ENCODE measurements at places on chromosomes 7 and 10. TPM values are rescaled to one million over a fixed set of nuclear protein-coding genes. Genes with fewer than 3 reads are reported as not detected.

GRCh38 chr10:20986049-20986448 is 88.9 kb upstream of the NEBL start:
- H3K27me3 ChIP-seq = no peaks in the 10 kb centered on the region
- H3K4me1 ChIP-seq = no peaks in the 10 kb centered on the region
- H3K27ac ChIP-seq = no peak overlapping the region
- no peaks in the 10 kb centered on the region for H3K36me3 ChIP-seq
- H3K4me3 ChIP-seq = no peak overlapping the region

The CHN2 gene
- 1.8 TPM for total RNA-seq

- no peak overlapping the region for H3K27ac ChIP-seq
- H3K4me3 ChIP-seq = no peak overlapping the region
- no peaks in the 10 kb centered on the region for H3K27me3 ChIP-seq
- H3K36me3 ChIP-seq = no peaks in the 10 kb centered on the region
- DNase-seq = no peak
- H3K4me1 ChIP-seq = no peaks in the 10 kb centered on the region
Observed at GRCh38 chr10:19629567-19629966, 186.7 kb upstream of the PLXDC2 start.

DNA sequence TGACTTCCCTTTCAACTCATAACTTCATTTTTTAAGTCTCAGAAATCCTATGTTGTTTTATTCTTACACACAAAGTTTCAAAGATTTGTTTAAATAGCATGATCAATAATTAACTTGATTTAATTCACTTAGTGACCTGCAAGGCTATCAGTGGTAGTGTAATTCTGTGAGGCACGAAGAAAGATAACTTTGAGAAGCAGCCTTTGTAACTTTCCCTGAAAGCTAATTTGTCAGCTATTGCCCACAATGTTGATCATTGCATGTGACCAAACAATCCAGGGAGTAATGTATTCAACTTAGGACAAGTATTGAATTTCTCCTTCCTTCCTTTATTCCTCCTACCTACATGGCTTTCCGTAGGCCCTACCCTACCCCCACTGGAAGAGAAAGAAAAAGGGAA is 111.0 kb downstream of the SEMA3D start:
- H3K4me3 ChIP-seq = no peak overlapping the region
- no peaks in the 10 kb centered on the region for H3K27me3 ChIP-seq
- H3K36me3 ChIP-seq = no peaks in the 10 kb centered on the region
- no peak overlapping the region for H3K27ac ChIP-seq

The NPSR1 gene
- not detected for total RNA-seq

The GLI3 gene
- 0.32 TPM for total RNA-seq

The PGAM2 gene
- 3.1 TPM for total RNA-seq

DNA sequence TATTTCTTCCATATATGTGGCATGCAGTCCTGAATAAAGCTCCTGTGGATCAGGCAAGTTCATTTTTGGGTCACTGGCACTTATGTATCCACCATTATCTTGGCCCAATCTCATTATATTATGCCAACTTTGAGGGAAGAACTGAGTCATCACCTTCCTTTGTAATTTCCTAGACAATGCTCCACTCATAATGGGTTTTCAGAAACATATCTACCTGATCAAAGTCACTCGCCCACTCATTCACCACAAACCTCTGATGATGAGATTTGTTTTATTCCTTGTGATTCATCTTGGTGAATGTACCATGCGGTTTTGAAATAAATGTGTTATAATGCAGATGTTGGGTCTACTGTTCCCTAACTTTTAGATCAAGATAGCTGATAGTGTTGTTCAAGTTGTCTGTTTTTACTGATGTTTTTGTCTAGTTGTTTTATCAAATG is 525.8 kb downstream of the KIF20B start:
- no peaks in the 10 kb centered on the region for H3K36me3 ChIP-seq
- no peak overlapping the region for H3K27ac ChIP-seq
- H3K4me3 ChIP-seq = no peak overlapping the region
- no peaks in the 10 kb centered on the region for H3K27me3 ChIP-seq

DNA sequence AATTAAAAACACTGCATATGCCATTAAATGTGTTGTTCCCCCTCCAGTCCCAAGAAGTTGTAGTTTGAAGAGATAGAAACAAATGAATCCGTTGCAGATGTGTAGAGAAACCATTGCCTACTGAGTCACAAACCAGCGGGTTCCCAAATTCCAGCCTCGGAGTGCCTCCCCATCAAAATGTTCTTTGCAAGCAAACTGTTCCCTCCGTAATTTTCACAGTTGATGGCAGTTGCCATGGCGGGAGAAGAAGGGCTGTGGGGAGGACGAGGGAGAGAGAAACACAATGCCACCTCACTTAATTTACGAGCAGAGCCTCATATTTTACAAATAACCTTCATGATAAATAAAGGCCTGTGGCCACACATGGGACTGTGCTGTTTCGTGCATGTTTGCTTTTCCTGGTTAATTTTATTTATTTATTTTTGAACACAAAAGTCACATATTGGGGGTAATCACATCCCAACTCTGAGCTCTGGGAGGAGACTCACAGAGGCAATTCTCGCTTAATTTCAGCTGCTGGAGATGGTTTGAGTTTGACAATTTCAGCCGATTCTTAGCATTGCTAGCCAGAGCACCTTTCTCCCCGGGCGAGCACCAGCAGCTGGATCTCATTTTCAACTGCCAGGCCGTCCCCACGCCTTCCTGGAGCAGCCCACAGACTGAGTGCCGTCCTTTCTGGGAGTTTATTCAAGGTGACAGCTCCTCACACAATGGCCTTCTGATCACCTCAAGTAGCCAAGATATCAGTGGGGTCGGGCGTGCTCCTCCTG is 1084.2 kb downstream of the KCNMA1 start:
- H3K4me1 ChIP-seq = no peaks in the 10 kb centered on the region
- no peaks in the 10 kb centered on the region for H3K36me3 ChIP-seq

DNA sequence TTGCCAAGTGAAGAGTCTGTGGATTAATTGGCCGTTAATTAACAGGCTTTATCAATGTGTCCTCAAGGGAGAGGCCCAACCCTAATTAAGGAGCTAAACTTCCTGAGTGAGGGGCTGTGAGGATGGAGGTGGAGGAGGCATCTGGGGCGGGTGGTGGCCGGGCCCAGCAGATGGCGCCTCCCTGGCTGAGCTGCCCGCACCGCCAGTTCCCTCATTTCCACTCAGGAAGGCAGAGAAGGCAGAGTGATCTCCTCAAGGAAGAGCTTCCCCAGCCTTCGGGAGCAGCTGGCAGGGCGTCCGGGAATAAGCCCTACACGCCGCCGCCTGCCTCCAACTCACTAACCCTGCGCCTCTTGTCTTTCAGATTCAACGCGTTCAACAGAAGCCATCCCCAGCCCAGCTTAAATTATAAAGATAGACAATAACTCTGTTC is 112.2 kb downstream of the CYTH3 start:
- no peaks in the 10 kb centered on the region for H3K4me1 ChIP-seq
- H3K36me3 ChIP-seq = no peaks in the 10 kb centered on the region
- H3K27me3 ChIP-seq = no peaks in the 10 kb centered on the region

DNA sequence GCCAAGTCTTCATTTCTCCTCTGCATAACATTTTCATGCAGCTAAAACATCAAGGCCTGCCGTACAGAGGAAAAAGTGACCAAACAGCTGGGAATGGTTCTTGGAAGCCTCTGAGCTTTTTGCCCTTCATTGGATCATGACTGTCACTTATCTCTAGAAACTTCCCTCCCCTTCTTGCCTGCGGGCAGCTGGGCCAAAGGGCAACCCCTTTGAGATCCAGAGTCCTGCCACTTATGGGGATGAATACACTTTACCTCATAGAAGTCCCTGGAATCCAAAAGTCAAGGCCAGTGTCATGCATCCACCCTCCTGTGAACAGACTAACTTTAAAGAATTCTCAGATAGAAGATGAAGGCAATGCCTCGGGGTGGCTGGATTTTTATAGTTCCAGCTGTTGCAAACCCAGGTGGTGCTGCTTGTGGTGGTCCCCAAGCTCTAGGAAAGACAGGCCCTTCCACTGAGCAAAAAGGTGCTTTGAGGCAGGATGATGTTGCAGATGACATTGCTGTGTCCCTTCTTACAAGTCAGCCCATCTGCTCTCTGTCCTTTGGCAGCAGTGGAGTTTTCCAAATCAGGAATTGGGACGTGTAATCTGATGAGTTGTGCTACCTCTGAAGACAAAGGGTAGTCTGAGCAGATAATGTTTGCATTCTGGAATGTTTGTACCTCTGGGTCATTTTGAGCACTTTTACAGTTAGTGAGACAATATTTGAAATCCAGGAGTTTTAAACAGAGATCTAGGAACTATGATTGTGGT is 64.2 kb downstream of the LRMDA start:
- DNase-seq = no peak
- H3K27me3 ChIP-seq = no peaks in the 10 kb centered on the region
- H3K36me3 ChIP-seq = no peaks in the 10 kb centered on the region
- H3K4me3 ChIP-seq = no peak overlapping the region

The CDH23 gene
- 3.5 TPM for total RNA-seq

The CTAGE8 gene
- not detected for total RNA-seq

- H3K27ac ChIP-seq = peak overlapping the region; percentile 89
- H3K4me1 ChIP-seq = peaks cover 6% of the 10 kb centered on the region
- peak overlapping the region; percentile 97 for H3K4me3 ChIP-seq
- no peaks in the 10 kb centered on the region for H3K36me3 ChIP-seq
- DNase-seq = no peak
Observed at GRCh38 chr7:27661811-27662489, 733 bp downstream of the HIBADH start.

- no peak overlapping the region for H3K4me3 ChIP-seq
- H3K27ac ChIP-seq = no peak overlapping the region
- no peaks in the 10 kb centered on the region for H3K36me3 ChIP-seq
- DNase-seq = no peak
Observed at GRCh38 chr10:120422457-120422856, 34.6 kb upstream of the PLPP4 start.

- H3K4me3 ChIP-seq = no peak overlapping the region
- no peaks in the 10 kb centered on the region for H3K27me3 ChIP-seq
- H3K27ac ChIP-seq = no peak overlapping the region
- no peak for DNase-seq
- H3K36me3 ChIP-seq = no peaks in the 10 kb centered on the region
Observed at GRCh38 chr10:124420254-124420653, 1.5 kb upstream of the OAT start.

- H3K27me3 ChIP-seq = no peaks in the 10 kb centered on the region
- H3K36me3 ChIP-seq = no peaks in the 10 kb centered on the region
- H3K4me1 ChIP-seq = no peaks in the 10 kb centered on the region
- no peak for DNase-seq
- no peak overlapping the region for H3K27ac ChIP-seq
Observed at GRCh38 chr7:148021507-148022045, 569.0 kb upstream of the C7orf33 start.

DNA sequence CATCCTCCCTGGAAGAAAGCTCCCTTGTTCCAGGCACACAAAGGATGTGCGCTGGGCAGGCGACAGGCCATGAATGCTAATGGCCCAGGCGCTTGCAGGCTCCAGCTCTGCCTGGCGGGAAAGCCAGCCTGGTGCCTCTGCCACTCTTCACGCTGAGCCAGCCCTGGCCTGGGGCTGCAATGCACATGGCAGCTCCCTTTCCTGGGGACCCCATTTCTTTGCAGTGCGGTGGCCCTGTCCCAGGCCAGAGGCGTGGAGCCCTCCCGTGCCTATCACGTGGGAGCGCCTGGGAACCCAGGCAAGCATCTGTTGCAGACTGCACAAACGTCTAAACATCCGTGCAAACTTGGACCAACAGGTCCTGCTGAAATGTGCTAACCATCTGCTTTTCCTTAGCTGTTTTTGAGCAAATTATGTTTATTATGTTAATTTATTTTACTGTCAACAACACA is 152.1 kb upstream of the LYZL2 start:
- H3K27me3 ChIP-seq = no peaks in the 10 kb centered on the region
- H3K36me3 ChIP-seq = no peaks in the 10 kb centered on the region
- H3K4me1 ChIP-seq = no peaks in the 10 kb centered on the region
- no peak for DNase-seq

The TEX47 gene
- not detected for total RNA-seq

The CYP3A4 gene
- total RNA-seq = not detected

The OR6B1 gene
- not detected for total RNA-seq

All from naive thymus-derived CD4-positive, alpha-beta T cell (primary cell).